ENCODE measurements at places on chromosomes 1 and 21.

GRCh38 chr21:32795376-32795775 is 23.8 kb upstream of the PAXBP1 start:
- peak; percentile 22 for DNase-seq

GRCh38 chr21:42670884-42671283 is 17.5 kb downstream of the PDE9A start:
- DNase-seq = no peak

- DNase-seq = peak; percentile 2
Measured at GRCh38 chr21:41251961-41252642, 64.5 kb upstream of the FAM3B start.

GRCh38 chr1:9658199-9658598 is 6.7 kb downstream of the PIK3CD start:
- DNase-seq = no peak

- DNase-seq = peak; percentile 40
Measured at GRCh38 chr1:184843732-184844495, 89.3 kb upstream of the EDEM3 start.

DNA sequence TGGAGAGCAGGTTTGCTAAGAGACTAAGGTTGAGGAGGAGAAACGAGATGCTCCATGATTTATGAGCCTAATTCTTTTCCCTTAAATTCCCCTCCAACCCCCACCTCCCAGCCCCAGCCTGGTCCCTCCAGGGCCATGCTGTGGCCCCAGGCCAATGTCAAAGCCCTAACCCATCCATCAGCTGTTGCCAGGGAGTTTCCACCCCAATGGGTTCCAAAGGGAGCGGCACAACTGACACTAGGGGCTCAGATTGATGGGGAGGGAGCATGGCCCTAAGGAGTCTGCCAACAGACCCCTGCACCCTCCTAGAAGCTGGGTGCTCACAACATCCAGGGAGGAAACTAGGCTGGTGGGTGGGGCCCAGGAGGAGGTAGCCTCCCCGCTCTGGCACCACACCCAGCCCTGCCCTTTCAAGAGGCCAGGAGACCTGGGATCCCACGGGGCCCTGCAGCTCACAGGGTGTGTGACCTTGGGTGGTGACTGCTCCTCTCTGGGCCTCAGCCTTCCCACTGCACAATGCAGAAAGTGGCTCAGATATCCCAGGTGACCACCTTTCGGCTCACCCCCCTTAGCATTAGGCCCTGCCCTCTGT is 12.9 kb downstream of the AHDC1 start:
- DNase-seq = no peak

- DNase-seq = peak; percentile 6
Measured at GRCh38 chr1:209307846-209308245, 275.7 kb upstream of the CAMK1G start.

- no peak for DNase-seq
Measured at GRCh38 chr1:69650779-69651178, 83.1 kb downstream of the LRRC7 start.

GRCh38 chr1:151852733-151853132 is 779 bp downstream of the THEM5 start:
- no peak for DNase-seq

GRCh38 chr1:94542088-94542870 is 720 bp upstream of the F3 start:
- no peak for DNase-seq

DNA sequence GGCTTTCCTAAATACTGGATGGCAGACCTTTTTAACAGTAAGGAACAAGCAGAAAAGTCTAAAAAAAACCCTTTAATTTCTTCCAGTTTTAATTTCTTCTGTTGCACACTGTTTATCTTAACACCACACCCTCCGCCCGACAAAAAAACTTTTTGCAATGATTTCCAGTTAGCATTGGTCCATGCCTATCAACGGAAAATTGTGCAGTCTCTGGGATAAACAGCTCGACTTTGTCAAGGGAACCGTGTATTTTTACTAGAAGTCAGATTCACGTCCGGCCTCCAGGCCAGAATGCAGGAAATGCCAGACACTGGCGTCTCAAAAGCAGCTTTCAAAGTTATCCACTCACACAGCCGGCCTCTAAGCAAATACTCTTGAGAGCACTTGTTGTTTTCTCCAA is 378 bp upstream of the NUP210L start:
- no peak for DNase-seq

- peak; percentile 19 for DNase-seq
Measured at GRCh38 chr1:201933840-201934430, 12.4 kb downstream of the LMOD1 start.

DNA sequence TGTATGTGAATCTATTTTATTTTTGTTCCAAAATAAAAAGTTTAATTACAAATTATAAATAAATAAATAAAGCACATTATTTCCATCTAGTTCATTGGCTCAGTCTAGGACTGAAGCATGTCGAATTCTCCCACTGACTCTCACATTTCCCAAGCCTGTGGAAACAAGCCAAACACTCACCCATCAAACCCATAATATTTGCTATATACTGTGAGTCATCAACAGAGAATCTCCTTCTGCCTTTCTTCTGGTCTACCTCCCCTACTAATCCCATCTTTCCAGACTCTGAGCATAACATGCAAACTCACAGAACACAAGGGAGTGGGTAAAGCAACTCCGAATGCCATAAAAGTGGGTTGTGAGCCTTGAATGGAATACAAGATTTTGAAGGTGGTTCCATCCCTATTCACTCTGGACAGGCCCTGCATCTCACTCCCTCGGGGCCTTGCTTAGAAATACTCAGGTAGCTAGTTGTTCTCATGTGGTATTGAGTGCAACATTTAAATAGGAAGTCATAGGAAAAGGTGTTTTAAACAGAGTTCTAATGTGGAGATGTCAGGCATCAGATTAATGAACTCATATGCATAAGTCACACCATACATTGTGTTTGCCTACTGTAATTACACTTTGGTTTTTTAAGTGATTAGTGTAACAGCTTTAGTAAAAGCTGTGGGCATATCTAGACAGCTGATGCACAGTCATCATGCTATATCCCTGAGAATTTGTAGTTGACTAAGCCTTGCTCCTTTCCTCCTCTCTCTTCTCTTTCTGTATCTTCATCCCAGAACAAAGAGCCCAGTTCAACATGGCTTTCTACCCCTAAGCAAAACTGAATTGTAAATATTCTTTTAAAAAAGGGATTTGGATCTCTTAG is 47.0 kb downstream of the F5 start:
- peak; percentile 25 for DNase-seq

All from SW480 (cell line).